AG10803 (cell line): ENCODE measurements at places on chromosomes 16 and 17.
A peak's percentile ranks its signal among the peaks of the same experiment; 100 is the strongest.

DNA sequence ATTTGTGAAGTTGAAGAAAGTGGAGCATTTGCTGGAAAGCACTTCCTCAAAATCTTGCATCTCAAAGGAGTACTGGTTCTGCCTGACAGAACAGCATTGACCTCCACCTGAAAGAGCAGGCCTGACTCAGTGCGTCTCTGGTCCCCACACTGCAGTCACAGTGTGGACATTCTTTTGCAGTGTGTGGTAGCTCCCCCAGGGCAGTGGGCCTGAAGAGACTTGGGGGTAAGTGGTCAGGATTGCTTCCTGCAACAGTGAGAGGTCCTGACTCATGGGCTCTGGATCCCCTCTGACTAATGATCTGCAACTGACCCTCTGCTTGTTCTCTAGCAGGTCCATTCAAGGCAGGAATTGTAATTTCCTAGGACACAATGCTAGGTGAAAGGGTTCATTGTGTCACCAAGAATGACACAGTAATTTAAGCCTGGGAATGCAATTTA lies 204.9 kb upstream of the KCNJ16 start:
- DNase-seq: peak; percentile 68

DNA sequence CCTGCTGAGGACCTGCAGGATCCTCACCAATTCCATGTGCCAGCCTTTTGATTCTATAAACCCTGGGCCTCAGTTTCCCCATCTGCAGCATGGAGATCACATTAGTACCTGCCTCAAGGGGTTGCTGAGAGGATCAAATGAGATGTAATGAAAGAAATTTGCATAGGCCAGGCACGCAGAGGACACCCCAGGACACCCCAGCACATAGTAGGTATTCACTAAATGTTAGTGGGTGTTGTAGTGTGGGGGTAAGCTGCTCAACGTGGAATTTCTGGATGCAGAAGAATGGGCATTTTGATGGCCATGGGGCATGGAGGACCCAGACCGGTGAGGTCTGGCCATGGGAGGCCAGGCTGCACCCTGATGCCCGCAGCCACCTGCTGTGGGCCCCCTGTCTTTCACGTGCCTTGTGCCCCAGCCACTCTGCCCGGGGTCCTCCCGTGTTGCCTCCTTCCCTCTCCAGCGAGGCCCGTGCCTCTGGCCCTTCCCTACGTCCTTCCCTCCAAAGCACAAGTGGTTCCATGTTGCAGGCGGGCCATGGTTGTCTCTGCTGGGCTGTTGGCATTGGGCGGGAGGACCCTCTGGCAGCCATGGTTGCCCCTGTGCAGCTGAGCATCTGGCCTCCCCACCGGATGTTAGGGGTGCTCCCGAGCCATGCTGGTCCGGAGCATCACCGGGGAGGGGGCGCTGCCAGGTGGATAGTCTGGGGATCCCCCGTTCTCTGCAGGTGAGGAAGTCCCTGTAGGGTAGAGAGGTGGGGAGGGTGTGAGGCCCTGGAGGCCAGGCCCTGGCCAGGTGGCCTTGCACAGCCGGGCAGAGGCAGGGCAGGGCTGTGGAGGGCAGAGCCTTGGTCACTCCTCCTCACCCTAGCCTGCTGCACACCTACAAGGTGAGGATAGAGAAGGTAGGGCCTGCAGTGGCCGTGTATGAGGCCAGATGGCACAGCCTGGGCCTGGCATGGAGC lies 8.6 kb downstream of the MAP2K3 start:
- no peak for DNase-seq

DNA sequence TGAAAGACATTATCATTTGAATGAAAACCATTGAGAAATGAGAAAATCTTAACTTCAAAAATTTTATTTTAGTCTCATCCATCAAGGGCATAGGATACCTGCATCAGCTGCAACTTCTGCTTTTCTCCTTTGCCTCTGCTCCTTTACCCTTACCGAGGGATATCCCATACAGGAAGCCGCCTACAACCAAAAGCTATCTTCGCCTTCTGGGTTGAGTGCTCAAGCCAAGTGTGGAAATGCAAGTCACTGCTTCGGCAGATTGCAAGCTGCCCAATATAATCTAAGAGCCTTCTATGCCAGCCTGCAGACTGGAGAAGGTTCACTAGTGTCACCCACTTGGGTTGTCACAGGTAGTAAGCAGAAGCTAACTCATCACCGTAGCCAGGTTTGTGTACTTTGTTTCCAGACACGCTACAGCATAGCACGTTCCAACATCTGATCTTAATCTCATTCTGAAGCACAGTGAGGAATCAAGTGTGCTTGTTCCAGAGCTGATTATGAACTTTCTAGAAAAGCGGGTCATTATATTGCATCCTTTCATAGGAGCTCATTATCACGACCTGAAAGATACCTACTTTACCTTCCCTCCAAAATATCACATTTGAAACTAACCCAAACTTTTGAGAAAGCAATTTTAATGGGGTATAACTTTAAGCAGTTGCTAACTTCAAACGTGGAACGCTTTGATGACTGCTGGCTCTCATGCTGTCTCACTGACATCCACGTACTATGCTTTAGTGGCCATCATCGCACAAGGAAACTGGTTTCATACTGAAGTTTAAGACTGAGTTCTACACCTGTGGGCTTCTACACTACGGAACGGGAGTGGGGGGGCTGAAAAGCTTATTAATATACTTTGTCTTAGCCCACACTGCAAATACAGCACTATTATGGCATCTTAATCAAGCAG lies 8.0 kb upstream of the UNK start:
- DNase-seq: peak; percentile 31

GRCh38 chr16:14011001-14011400 lies 60.1 kb upstream of the MRTFB start:
- DNase-seq: no peak

DNA sequence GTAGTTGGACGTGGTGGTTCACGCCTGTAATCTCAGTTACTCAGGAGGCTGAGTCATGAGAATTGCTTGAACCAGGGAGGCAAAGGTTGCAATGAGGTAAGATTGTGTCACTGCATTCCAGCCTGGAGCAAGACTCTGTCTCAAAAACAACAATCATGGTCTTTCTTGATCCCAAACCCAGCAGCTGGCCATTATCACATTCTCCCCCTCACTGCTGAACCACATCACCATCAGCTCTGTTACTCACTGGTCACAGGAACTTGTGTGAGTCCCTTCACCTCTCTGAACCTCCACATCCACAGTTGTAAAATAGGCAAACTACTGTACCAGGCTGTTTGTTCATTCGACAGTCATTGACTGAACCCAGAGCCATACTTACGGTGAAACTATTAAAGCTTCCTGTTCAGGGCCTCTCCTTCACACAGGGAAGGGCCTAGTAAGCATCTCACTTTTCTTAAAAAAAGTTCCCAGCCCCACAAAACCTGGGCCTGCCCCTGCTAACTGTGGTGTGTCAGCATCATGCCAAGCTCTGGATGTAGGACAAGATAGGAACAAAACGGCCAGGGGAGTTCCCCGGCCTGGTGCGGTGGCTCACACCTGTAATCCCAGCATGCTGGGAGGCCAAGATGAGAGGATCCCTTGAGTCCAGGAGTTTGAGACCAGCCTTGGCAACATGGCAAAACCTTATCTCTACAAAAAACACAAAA lies 104.7 kb downstream of the COPRS start:
- DNase-seq: peak; percentile 78

DNA sequence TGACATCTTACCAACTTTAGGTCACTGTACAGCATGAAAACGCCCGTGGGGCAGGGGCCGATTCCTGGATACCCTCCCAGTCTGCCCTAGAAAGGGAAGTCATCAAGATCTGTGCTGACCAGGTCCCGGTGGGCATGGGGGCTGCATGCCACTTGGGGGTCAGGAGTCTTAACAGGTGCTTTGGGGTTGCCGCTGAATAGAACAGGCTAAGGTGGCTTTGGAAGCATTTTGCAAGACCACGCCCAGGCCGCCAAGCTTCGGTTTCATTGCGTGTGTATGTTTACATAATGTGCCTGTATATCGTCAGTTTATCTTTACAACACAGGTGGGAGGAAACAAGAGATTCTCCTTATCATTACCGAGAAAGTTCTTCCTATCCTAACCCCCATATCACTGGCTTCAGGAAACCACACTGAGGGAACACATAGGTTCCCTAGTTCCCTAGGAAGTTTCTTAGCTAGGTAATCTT lies 13.3 kb upstream of the USP36 start:
- DNase-seq: no peak

- no peak for DNase-seq
These were observed 4.7 kb downstream of the KRT37 start for GRCh38 chr17:41419716-41420115.

DNA sequence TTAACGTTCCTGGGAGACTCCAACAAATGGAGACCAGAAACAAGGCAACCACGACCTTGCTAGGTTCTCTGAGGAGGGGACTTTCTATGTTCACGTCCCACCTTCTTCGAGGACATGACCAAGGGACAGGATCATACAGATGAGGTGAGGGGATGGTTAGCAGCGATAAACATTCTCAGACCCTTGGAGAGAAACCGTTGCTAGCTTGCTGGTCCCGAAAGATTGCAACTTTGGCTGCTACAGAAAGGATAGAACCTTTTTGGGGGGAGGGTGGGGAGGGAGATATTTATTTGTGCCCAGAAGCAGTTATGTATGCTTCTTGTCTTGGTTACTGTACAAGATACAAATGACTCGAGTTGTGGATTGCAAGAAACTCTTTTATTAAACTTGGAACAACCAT lies 35.3 kb upstream of the KCNJ2 start:
- DNase-seq: no peak

GRCh38 chr17:42531455-42532354 lies 4.3 kb upstream of the NAGLU start:
- DNase-seq: peak; percentile 54

DNA sequence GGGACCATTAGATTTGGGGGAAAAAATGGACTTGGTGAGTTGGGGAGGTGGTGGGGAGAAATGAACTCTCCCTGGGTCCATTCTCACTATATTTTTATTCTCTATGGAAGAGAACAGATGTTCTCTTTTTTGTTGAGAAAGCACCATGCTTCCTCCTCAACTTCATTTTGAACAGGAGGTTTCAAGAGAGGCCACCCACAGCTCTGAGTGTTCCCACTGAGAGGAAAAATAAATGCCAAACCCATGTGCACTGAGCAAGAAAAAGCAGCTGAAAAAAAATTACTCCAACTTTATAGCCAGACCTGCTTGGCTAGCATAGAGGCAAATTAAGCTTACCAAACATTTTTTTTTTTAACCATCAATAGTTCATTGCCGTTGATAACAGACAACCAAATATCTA lies 883.6 kb downstream of the KCNJ2 start:
- no peak for DNase-seq

GRCh38 chr16:60363566-60363965 lies 1629.5 kb upstream of the GOT2 start:
- no peak for DNase-seq

GRCh38 chr17:17915183-17915582 lies 57.0 kb downstream of the TOM1L2 start:
- DNase-seq: no peak
